Stimulated activated CD8-positive, alpha-beta memory T cell treated with anti-CD3 and anti-CD28 coated beads, Interleukin-7, amount 100 ng/mL, for 1 hour (primary cell): ENCODE measurements at places on chromosomes 2 and 18.
A peak's percentile ranks its signal among the peaks of the same experiment; 100 is the strongest.

DNA sequence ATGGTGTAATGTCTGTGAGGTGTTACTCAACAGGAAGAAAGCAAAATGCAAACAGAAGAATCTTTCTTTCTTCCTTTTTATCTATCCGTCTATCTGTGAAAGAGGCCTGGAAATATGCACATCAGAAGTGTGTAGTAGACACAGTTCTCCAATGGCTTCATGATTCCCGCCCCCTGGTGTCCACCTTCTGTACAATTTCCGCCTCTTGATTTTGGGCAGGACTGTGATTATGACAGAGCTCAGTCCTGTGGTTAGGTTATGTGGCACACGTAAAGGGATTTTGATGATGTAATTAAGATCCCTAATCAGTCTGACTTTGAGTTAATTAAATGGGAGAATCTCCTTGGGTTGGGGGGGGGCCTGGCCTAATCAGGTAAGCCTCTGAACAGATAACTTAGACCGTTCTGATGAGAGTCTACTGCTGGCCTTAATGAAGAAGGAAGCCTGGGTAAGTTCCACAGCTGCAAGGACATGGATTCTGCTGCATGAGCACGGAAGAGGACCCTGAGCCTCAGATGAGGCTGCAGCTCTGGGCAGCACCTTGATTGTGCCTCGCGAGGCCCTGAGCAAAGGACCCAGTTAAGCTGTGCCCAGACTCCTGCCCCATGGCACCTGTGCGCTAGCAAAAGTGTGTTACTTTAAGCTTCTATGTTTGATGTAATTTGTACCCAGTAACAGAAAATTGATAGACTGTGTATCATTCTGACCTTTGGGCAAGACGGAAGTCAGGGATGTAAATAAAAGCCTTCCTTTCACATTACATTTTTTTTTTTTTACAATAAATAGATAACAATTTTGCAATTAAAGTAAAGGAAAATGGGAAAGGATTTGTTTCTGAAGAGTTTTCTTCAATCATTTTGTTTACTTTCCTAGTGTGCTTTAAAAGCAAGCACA, 11.3 kb upstream of the KCNF1 start:
- no peak for DNase-seq

- no peak for DNase-seq
These were observed 74.7 kb upstream of the MGAT4A start for GRCh38 chr2:98805412-98806171.

- DNase-seq = no peak
These were observed 124.2 kb upstream of the MEX3C start for GRCh38 chr18:51321696-51322095.

GRCh38 chr2:233513953-233514655, 52.5 kb downstream of the USP40 start:
- DNase-seq = no peak

- DNase-seq = no peak
These were observed 87.8 kb upstream of the TFCP2L1 start for GRCh38 chr2:121372721-121373353.

GRCh38 chr2:16663121-16663905, 2.3 kb downstream of the CYRIA start:
- no peak for DNase-seq

DNA sequence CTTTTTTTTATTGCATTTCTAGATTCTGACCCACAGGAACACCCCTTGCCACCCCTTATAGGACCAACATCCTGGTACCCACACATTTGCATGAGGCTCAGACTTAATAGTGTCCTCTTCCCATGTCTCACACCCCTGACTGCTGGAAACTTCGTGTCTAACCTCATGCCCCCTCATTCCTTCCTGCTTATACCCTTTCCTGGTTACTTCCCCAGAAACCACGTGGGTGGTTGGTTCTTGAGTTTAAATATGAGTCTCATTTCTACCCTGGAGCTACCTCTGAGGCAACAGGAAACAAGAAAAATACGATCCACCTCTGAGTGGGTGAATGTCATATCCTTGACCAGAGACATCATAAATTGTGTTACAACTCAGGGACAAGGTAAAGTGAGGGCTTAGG, 1.6 kb downstream of the TNP1 start:
- no peak for DNase-seq

GRCh38 chr2:236517251-236518031, 52.2 kb upstream of the ACKR3 start:
- no peak for DNase-seq

DNA sequence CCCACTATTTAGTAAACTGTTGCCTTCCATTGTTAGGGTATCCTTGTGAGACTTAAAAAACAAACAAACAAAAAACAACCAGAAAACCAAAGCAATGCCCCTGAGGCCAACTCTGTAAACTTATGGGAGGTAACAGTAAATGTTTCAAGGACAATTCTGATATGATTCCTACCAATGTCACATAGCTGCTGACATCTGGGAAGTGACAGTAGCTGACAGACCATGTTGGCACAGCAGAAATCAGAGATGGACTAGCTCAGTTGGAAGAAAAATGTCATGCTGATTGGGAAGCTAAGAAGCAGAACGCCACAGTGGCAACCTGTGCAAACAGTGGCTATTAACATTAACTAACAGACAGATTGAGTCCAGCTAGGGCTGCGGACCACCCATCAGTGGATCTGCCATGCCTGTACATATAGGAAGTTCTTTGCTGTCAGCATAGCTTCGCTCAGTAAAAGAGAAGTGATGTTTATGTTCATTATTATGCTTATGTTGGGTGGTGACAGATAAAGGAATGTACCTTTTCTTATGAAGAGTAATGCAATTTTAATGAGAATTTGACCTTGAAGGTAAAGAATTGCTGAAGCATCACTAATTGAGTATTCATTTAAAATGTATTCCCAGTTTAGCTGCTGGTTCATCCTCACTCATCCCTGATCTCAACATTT, 180.6 kb downstream of the PARD3B start:
- no peak for DNase-seq

DNA sequence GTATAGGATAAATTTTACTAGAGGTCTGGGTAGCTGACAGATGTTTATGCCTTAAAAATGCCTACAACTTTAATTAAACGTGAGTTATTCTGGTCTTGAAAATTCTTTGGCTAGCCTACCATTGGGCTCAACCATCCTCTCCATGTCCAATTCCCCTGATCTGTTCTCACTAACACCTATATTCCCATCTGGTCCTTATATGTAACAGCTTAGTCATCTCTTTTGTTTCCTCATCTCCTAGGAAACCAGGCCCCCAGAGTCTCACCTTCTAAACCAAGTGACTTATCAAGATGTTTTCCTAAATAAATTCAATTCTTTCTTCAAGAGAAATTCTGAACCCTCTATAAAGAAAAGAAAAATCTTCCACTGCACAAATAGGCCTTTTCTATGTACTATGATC, 148.5 kb downstream of the TTC32 start:
- no peak for DNase-seq

DNA sequence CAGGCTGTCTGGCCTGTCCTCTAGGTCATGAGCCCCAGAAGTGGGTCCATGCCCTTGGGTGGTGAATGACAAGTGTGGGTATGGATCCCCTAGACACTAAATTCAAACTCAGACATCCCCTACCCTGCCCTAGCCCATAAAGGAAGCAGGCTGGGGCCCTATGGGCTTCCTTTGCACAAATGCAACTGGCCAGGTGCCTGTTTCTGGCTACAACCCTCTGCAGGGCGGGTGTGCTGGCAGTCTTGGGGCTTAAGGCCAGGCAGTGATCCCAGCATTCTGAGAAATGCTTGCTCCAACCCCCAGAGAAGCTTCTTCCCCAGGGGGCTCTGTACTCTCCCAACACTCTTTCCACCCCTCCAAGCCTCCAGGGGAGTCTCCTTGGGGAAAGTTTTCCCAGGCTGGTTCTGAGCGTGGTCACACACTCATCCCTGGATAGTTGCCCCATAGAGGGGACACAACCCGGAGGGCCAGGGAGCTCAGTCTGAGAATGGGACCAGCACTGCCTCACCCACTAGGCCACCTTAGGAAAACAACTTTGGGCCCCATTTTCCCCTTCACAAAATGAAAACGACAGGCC, 16.6 kb upstream of the ASPRV1 start:
- no peak for DNase-seq

- DNase-seq = no peak
These were observed 60.0 kb downstream of the DOCK10 start for GRCh38 chr2:224982226-224982625.

GRCh38 chr18:32439241-32439640, 31.4 kb downstream of the GAREM1 start:
- DNase-seq = no peak

DNA sequence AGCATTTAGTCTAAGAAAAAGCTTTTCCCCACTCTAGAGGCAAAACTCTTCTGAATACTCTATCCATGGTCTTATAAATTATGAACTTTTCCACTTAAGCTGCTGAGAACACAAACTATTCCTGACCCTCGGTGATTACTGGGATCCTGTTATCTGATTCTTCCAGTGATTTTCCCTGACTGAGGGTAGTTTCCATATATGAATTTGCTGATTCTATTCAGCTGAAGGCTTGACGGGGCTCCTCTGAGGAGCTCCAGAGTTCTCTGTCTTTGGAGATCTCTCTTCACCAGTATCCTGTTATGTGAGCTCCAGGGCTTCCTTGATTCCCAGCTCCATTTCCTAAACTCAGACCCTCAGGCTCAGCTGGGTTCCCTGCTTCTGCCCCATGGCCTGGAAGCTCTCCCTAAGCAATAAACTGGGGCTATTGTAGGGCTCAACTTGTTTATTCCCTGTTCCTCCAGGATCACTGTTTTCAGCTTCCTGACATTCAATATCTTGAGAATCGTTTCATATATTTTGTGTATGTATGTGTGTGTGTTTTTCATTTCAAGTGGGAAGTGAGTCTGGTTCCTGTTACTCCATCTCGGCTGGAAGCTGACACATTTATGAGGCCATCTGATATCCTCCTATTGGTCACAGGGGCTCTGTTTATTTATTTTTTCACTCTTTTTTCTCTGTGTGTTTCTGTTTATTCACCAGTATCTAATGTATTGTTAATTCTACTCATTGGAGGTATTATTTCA, 78.2 kb downstream of the ARHGAP28 start:
- no peak for DNase-seq

- no peak for DNase-seq
These were observed 909 bp downstream of the TMEM87B start for GRCh38 chr2:112055730-112056625.

GRCh38 chr2:128318776-128319464, at the start of gene HS6ST1:
Gene HS6ST1, minus strand, starts transcription at chr2:128318868. Its CDS starts 305 bp downstream, at chr2:128318563.
- peak; percentile 84 for DNase-seq

GRCh38 chr2:158034198-158034866, 67.3 kb upstream of the UPP2 start:
- no peak for DNase-seq

DNA sequence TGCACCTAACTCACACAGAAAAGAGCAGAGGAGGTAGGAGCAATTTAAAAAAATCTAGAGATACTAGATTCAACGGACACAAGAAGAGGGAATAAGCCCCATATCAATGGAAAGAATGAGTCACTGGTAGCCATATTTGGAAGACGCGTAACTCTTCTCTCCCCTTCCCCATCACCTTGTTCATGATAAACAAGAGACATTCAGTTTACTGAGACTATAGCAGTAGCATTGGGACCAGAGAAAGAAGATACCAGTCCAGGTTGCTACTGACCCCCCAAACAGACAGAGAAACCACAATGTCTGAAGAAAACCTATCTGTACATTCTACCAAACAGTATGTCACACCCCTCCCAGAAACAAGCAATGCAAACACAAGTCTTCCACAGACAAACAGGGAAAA, 81.1 kb downstream of the SLC66A3 start:
- DNase-seq = no peak

DNA sequence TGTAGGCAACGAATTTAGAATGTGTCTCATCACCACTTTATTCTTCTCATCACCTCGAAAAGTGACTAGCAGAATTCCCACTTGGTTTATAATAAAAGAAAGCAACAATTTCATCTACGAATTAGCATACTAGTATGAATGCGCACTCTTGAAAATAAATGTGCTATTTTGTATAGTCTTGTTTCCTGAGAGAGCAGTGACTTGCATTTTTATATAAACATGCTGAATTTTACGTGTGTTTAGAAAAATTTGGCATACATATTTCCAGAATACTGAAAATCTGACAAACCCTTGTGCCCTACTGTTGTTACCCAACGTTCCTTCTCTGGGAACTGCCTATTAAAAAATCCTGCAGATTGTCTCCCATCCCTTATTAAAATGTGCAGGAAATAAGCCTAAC, 786.8 kb downstream of the TSN start:
- DNase-seq = no peak

- no peak for DNase-seq
These were observed 26.6 kb downstream of the MYL1 start for GRCh38 chr2:210288408-210288807.

GRCh38 chr2:234404957-234405356, 91.9 kb downstream of the ARL4C start:
- no peak for DNase-seq

- DNase-seq = no peak
These were observed 18.9 kb downstream of the AOX1 start for GRCh38 chr2:200604571-200605255.

GRCh38 chr18:79200546-79201268, 131.5 kb downstream of the ATP9B start:
- DNase-seq = no peak

GRCh38 chr18:68148863-68149262, 566.0 kb downstream of the TMX3 start:
- DNase-seq = no peak

DNA sequence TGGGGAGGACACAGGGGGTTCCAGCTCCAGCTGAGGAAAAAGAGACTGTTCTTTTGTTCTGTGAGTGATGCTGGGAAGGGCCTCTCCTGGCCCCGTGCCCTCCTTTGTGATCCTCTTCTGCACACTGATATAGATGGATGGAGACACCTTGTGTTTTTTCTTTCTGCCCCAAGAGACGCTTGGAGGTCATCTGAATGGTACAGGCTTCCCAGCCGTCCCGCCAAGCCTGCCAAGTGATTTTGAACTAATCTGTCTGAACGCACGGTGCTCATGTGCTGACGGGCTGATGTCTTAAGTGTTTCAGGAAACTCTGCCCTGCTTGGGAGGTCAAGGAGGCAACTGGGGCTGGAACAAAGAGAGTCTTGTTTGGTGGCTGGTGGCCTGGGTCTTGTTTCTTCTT, 57.5 kb downstream of the KIF5C start:
- DNase-seq = no peak

GRCh38 chr2:64283641-64284361, 139.6 kb upstream of the PELI1 start:
- no peak for DNase-seq

DNA sequence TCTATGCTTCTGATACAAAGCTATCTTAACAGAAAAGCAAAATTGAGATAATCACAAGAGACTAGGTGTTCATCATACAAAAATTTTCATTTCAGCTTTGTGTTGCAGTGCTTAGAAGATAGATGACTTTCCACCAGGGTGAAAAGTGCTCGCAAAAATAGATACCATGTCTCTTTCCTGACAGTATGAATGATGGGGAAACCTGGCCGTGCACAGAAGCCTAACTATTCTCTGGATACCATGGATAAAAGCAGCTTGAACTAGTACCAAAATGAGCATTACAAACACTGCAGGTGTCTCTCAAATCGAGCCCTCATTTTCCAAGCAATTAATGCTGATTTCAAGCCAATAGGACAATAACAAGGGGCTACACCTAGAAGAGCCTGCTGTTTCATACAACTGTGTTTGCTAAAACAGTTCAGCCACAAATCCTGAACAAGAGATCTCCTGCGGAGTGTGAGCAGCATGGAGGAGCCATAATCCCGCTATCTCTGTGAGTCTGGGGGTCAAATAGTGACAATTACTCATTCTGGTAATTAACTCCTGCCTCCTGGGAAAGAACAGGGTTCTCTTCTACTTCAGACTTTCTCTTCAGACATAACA, 507.6 kb downstream of the PID1 start:
- DNase-seq = no peak
